ENCODE measurements at places on chromosomes 2 and 18.

DNA sequence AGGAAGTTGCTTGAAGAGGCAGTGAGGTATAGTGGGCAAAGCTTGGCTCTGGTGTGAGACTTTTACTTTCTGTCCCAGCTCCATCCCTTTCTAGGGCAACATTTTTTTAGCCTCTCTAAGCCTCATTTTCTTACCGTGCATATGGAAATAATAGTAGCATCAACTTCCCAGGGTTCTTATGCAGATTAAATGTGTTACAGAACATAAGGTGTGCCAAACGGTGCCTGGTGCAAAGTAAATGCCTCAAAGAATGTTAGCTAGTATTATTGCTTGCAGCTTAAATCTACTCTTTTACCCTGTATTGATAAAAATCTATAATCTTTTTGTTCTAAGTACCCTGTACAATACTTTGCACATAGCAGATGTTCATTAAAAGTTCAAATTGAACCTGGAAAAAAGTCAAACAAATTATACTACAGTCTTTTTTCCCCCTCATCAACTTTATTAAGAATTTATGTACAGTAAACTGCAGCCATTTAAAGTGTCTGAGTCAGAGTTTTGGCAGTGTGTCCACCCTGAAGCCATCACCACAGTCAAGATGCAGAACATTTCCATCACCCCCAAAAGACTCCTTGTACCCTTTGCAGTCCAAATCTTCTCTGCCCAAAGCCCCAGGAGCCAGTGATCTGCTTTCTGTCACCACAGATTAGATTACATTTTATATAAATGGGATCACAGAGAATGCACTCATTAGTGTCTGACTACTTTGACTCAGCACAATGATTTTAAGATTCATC lies 10.6 kb downstream of the MAPRE2 start:
- DNase-seq, result no peak

DNA sequence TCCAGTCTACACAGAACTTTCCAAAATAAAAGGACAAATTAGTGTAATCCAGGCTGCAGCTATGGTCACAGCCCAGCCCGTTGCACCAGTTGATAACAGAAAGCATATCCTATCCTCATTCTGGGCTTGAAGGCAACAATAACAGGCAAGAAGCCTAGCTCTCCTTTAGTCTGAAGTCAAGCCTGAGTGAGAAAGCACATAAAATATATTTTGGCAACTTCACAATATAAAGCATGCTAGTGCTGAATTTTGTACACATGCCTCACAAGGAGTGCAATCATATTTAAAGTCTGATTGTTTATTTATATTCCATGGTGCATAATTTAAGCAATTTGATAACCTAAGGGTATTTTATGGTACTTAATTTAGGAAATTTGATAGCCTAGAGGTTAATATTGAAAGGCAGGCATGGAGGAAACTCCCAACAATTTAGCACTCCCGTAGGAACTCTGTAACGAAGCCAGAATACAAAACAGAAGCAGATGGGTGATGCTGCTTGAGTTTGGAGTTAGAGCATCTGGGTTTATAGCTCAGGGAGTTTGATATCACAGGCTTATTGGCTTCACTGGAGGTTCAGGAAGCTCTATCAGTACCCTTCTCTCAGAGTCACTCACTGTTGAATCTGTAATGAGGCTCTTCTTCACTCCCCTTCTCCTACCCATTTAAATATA lies 1199.1 kb upstream of the GYPC start:
- DNase-seq, result no peak

DNA sequence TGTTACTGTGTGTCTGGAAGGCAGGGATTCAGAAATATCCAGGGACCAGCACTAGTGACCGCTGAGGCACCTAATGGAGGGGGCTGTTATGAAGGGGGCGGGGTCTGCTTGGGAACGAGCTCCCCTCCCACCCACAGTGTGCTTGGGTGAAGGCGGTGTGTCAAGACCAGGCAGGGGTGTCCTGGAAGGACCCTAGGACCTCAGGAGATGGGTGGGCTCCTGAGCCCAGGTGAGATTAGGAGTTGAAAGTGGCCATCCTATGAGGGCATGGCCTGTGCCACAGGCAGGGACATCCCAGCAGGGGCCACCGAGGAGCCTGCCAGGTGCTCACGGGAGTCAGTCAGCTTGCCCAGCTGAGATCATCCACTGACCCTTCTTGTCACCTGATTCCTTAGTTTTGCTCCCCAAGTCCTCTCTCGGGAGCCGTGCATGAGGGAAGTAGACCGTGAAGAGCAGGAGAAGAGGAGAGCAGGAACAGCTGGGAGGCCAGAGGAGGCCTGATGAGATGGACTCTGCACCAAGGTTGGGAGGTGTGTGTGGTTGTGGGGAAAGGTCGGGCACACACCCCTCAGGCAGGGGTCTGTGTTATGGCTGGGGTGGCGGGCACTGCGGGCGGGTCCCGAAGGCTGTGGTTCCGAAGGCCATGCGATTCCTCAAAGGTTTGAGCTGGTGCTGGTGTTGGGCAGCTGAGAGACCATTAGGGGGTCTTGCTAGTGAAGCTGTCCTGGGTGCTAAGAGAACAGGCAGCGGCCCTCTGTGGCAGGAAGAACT lies 180.9 kb upstream of the HS6ST1 start:
- no peak for DNase-seq

DNA sequence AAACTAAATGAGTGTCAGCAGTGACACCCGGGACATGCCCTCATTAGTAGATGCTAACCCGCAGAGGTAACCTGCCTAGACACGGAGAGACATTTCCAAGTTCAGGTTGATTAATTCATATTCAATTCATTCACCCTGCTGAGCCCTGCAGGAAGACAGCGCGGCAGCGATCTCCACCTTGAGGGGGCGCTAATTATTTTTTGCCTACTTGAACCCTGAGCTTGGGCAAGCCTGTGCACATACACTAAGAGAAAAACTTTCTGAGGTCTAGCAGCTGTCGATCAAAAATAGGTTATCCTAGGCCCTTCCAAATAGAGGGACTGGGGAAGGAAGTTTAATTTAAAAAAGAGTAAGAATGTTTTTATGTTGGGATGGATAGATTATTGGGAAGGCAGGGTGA lies 1.3 kb upstream of the LYPD6 start:
- DNase-seq, result no peak

GRCh38 chr18:22335731-22336198 lies 82.0 kb downstream of the CTAGE1 start:
- DNase-seq, result no peak

GRCh38 chr18:31490387-31490786 lies 7.6 kb upstream of the DSG2 start:
- DNase-seq, result no peak

DNA sequence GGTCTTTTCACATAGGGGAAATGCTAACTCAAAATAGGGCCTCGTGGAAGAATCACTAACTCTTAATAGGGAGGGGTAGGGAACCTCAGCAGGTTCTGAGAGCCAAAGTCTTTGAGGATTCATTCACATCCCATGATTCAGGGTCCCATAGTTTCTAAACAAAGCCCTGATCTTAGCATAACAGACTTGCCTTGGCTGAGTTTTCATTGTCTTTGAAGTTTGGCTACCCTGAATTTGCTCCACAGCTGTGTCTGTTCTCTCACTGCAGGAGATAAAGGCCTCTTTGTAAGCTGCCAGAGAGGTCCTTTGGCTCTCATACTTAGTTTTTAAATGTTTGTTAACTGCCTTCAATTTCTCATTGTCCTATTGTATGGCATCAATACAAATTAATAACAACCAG lies 54.5 kb downstream of the ZDBF2 start:
- DNase-seq, result no peak

- no peak for DNase-seq
Measured at GRCh38 chr2:98280376-98281102, 65.7 kb upstream of the CNGA3 start.

GRCh38 chr2:39504790-39505335 lies 67.8 kb upstream of the MAP4K3 start:
- DNase-seq, result no peak

DNA sequence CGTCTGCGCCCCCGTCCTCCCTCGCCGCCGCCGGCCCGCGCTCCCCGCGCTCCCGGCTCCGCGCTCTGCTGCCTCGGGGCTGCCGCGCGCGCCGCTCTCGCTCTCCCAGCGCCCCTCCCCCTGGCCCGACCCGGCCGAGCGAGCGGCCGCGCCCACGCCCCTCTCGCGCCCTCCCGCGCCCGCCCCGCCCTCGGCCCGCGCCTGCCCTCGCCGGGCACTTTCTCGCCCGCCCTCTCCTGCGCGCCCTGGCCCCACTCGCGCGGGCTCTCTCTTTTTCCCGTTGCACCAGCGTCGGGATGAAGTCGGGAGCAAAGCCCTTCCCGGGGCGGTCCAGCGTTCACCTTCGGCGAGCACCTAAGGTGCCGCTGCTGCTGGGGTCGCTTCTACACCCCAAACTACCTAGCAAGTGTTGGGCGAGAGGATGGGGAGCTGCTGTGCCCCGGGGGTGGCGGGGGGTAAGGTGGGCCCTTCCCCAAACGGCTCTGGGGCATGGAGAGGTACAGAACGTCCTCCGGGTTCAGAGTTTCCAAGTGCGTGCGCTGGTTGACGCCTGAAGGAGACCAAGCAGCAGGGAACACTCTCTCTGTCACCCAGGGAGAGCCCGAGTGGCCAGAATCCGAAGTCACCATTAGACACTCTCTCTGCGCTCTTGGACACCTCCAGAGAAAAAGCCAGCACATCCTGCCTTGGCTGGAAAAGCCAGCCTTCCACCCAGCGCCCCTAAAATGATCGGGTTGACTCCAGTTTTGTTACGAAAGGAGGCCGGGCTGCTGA lies at the start of gene COLEC12:
Gene COLEC12 (minus strand): TSS at position 70 of the 774 bp plus-strand sequence. CDS start 187 bp downstream, outside the sequence.
- DNase-seq, result no peak

- no peak for DNase-seq
Measured at GRCh38 chr18:58396966-58397365, 231.9 kb downstream of the ALPK2 start.

DNA sequence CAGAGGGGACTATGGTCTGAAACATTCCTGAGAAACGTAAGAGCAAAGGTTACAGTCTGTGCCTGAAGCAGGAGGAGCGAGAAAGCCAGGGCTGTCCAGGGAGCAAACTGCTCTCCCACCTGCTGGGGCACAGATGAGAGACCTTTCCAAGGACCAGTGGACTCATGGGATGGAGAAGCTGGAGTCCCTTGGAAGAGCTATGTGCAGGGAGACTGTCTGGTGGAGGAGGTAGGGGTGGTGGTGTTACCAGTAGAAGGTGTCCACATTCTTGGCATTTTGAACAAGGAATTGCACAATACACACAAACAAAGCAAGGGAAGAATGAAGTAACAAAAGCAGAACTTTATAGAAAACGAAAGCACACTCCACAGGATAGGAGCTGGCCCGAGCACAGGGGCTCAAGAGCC lies 97.9 kb upstream of the CYRIA start:
- DNase-seq, result no peak

DNA sequence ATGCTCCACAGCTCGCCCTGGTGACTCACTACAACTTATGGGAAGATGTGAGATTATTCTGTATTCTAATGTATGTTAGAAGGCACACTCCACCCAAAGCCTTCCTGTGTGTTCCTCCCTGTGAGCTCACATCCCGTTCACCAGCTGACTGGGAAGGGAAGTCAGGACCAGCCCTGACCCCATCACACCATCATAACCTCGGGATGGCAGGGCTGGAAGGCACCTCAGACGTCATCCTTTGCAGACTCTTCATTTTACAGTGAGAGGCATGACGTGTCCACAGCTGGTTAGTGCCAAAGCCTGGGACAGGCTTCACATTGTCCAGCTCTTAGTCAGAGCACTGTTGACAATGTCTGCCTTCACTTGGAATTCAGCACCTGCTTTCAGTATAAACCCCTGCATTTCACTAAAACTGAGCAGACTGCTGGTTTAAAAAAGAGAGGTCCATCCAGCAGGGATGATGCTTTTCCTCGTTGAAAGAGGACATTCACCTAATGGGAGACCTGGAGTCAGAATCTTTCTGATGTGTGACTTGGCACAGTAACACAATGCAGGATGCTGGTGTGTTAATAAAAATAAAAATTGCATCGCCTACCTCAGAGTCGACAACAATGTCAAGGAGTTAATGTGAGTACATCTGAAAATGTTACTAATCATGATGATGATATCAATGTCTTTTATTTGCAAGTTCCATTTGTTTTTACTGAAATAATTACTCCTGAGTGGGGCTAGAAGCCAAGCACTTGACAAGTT lies 418.0 kb upstream of the TNP1 start:
- no peak for DNase-seq

- no peak for DNase-seq
Measured at GRCh38 chr2:134773335-134773734, 54.5 kb upstream of the TMEM163 start.

- no peak for DNase-seq
Measured at GRCh38 chr2:145569108-145569507, 1049.2 kb upstream of the ZEB2 start.

DNA sequence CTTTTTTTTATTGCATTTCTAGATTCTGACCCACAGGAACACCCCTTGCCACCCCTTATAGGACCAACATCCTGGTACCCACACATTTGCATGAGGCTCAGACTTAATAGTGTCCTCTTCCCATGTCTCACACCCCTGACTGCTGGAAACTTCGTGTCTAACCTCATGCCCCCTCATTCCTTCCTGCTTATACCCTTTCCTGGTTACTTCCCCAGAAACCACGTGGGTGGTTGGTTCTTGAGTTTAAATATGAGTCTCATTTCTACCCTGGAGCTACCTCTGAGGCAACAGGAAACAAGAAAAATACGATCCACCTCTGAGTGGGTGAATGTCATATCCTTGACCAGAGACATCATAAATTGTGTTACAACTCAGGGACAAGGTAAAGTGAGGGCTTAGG lies 1.6 kb downstream of the TNP1 start:
- DNase-seq, result no peak

Measured in stimulated activated CD4-positive, alpha-beta T cell treated with anti-CD3 and anti-CD28 coated beads, Interleukin-4, amount 100 ng/mL, for 1 hour (primary cell).